Stimulated activated CD4-positive, alpha-beta T cell treated with anti-CD3 and anti-CD28 coated beads, Interleukin-15, amount 100 ng/mL, for 48 hours (primary cell): ENCODE measurements at places on chromosomes 12 and 14.

GRCh38 chr14:22502007-22502406 lies 87.0 kb downstream of the DAD1 start:
- DNase-seq: no peak

DNA sequence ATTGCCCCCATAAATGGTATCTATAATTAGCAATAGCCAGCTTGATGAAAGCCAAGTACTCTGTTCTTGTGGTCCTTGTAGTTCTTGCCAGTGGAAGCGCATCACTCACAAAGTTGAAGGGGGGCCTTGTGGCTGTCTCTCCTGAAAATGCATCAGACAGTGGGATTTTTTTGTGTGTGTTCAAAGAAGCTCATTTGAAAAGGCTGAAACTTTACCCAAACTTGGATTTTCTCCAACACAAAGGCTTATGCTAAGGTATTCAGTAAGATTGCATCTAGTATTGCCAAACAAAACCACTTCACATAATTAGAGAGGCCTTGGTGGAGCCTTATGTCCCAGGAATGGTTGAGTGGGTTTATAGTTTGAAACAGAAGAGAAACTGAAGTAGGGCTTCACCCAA lies 216.7 kb upstream of the TMTC1 start:
- no peak for DNase-seq

DNA sequence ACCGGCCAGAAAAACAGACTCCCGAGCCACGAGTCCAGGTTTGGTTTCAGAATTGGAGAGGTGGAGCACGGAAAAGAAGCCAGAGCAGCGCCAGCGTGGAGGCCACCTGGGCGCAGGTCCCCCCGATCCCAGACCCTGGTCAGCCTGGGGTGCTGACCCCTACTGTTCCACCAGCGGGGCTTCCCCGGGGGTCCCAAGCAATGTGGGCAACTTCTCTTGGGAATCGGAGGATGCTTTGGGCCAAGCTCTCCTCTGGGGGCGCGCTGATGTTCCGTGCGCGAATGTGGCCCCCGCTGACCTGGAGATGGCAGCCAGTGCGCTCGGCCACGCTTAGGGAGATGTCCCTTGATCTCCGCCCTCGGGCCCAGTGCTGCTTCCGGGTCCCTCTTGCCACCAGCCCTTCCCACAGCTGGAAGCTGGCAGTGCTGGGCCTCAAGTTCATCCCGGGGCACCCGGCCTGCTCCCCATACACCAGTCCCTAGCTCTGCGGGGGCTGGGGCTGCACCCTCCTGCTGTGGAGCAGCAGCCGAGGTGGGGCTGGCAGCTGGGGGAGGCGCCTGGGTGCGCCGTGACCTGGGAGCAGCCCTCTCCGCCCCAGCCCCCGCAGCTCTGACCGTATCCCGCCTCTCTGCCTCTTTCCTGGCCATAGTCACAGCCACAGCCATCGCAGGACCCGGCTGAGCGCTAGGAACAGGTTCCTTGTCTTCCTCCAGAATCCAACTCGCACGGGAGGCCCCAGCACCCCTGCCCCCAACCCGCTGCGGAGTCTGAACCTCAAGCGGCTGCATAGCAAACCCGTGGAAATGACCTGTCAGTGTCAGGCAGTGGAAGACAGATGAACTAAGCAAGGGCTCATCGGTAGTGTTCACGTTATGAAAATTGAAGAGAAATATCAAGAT lies 91.2 kb downstream of the RCOR1 start:
- DNase-seq: no peak

DNA sequence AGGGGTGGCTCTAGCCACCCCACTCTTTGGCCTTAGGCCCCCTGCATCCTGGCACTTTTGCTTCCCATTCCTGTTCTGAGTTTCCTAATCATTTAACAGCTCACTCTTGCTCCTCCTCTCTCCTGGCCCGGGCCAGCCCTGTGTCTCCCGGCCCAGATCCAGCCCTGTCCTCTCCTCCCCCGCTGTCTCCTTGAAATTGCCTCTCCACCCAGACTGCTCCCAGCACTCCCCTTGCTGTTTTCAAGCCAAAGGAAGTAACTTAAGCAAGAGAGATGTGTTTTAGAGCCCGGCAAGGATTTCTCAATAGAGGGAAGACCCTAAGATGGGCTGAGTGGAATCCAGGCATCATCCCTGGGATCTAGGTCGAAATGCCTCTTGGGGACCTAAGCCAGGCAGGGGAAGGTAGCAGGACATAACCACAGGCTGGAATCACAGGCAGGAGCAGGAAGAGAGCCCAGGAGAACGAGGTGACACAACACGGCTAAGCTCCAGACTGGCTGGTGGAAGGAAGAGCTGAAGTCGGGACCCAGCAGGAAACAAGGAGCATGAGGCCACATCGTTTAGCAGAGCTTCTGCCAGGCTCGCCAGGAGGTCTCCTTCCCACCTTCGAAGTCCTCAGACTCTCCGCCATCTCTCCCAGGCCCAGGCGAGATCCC lies 2.0 kb upstream of the LRP1-AS start:
- DNase-seq: no peak

DNA sequence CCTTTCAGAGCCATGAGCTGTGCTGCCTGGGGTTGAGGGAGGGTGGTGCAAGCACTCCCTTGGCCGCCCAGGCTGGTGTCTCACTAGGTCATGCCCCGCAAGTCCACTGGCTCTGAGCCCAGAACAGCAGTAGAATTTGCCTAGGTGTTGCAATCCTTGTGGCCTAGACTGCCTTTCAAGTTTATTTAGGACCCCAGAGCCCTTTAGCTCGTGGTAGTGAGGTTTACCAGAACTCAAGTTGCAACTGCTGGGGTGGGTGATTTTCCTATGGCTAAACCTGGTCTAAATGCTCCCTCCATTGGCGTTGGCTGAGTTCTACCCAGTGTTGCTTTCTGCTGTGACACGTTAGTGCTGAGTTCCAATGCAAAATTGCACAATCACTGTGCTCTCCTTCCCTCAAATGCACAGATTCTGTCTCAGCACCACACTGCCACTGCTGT lies 287.2 kb downstream of the BCAT1 start:
- no peak for DNase-seq

GRCh38 chr14:106564058-106564643 lies 1037.8 kb downstream of the TMEM121 start:
- DNase-seq: peak; percentile 60

- DNase-seq: peak; percentile 35
Observed at GRCh38 chr12:103928682-103929045, 1.5 kb upstream of the HSP90B1 start.

- no peak for DNase-seq
Observed at GRCh38 chr12:53051058-53051880, 1.4 kb downstream of the TNS2 start.

- no peak for DNase-seq
Observed at GRCh38 chr14:35401422-35402265, 2.9 kb downstream of the NFKBIA start.

DNA sequence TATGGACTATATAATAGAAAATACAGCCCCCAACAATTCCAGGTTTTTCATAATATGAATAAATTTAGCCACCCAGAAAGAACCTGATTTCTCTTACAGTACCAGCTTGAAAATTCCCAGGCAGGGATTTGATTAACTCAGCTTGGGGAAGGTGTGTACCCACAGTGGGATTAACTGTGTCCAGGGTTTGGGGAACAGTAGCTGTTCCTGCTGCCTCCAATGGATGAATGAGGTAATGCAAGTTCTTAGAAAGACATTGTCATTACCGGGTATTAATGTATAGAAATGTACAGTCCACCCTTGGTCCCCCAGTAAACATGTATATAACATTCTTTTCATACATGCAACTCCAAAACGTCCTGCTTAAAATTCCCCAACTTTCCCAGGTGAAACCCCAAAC lies 115.6 kb downstream of the LRIG3 start:
- no peak for DNase-seq

- DNase-seq: no peak
Observed at GRCh38 chr12:3634348-3634747, 118.6 kb downstream of the CRACR2A start.

GRCh38 chr14:33851931-33852330 lies 98.9 kb downstream of the EGLN3 start:
- DNase-seq: no peak

DNA sequence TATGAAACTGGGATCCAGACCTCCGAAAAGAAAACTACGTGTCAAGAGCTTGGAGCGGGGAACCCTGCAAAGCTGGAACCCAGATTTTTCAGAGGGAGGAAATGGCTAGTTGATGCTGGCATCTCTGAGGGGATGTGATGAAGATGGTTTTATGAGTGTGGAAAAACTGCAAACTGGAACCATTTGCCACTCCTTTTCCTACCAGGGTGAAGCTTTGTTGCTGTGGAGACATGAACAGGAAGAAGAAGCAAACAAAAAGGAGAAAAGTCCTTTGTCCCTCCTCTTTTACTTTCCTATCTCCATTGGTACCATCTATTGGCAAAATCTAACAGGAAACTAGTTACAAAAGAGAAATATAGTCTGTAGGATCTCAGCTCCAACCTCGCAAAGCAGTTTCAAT lies 39.2 kb downstream of the CDK17 start:
- DNase-seq: no peak

DNA sequence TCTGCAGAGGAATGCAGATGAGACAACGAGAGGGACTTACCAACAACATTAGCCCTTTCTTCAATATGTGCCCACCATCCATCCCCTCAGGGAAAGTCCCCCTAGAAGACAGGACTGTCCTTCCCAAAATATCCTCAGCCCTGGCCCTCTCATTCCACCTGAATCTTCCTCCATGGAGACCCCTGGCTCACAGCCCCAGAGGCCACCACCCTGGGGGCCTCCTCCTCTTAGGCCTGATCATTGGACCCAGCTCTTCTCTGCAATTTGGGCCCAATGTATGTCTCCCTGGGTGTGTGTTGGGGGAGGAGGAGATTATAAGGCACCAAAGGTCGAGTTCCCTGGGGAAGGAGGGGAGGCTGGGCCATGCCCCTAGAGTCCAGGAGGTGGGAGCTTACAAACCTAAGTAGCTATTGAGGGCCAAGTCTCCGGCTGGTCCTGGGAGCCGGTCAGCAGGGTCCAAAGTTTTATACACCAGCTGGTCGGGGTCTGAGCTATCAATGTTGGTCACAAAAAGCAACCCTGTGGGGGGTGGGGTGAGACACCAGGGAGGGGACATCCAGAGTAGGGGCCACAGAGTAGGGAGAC lies 8.1 kb downstream of the ITGA7 start:
- DNase-seq: no peak

GRCh38 chr12:17661250-17661649 lies 428.7 kb downstream of the RERGL start:
- no peak for DNase-seq

- DNase-seq: no peak
Observed at GRCh38 chr14:101110729-101111619, 207.5 kb upstream of the RTL1 start.

DNA sequence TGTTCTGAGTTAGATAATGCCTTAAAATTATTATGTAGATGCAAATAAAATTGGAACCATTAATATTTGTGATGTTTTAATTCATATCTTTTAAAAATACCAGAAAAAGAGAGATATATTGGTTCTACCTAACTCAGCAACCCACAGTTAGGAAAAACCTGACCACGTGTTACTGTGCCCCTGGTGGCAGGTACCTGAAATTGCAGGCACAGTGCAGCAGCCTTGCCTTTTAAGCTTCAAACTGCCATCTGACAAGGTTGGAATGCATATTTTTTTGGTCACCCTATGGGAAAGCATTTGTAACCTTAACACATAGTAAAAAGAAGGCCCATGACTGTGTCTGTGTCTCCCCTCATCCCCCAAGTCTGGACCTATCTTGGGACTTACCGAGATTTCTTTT lies 109.4 kb upstream of the NOS1 start:
- DNase-seq: no peak

- DNase-seq: no peak
Observed at GRCh38 chr14:54848910-54849309, 53.7 kb downstream of the GCH1 start.

DNA sequence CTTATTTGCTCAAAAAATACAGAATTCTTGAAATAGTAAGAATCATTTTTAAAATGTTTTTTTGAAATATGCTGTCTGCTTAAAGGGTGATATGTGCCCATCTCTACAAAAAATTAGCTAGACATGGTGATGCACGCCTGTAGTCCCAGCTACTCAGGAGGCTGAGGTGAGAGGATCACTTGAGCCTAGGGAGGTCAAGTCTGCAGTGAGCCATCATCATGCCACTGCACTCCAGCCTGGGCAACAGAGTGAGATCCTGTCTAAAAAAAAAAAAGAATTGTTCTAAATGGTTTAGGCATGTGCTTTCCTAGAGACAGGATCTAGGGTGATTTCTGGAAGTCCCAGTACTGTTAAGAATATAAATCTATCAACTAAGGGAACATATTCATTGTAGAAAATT lies 75.6 kb upstream of the HECTD1 start:
- no peak for DNase-seq

DNA sequence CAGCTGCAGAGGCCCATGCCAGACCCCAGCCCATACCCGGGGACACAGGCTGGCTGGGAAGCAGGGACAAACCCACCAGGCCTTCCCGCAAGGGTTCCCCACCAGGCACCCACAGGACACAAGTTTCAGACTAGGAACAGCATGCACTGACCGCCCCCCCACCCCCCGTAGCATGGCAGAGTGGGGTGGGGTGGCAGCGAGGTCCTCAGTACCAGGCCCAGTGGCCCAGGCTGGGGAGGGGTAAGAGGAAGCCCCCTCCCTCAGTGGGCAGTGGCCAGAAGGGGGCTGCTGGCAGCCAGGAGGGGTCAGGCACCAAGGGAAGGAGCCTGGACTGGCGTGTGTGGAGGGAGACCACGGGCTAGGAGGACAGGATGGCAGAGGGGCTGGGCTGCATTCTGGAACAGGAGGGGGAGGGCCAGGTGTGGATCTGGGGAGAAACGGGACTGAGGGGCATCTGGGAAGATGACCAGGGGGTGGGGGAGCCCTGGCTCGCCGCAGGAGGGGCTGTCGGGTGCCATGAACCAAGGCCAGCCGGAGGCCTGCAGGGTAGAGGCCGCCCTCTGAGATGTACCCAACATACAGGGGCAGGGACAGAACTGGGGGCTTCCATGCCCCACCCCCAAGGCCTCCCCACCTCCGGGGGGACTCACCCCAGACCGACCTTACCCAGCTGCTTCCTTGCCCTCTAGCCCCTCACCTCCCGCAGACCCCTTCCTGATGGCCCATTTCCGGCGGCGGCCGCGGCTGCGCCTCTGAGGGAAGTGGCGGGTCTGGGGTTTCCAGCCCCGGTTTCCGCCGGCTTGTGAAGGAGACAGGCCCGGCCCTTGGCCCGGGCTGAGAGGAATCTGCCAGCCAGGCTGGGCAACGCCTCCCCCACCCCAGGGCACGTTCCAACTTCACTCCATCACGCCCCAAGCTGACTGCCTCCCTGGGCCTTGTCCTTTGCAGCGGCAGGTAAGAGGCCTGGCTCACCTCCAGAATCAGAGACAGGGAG lies 5.6 kb upstream of the JAG2 start:
- DNase-seq: no peak
